ENCODE measurements at places on chromosomes 12 and 14. TPM values are rescaled to one million over a fixed set of nuclear protein-coding genes. Genes with fewer than 3 reads are reported as not detected.

GRCh38 chr14:24282736-24283135 lies 11.3 kb upstream of the RABGGTA start:
- no peak for DNase-seq

DNA sequence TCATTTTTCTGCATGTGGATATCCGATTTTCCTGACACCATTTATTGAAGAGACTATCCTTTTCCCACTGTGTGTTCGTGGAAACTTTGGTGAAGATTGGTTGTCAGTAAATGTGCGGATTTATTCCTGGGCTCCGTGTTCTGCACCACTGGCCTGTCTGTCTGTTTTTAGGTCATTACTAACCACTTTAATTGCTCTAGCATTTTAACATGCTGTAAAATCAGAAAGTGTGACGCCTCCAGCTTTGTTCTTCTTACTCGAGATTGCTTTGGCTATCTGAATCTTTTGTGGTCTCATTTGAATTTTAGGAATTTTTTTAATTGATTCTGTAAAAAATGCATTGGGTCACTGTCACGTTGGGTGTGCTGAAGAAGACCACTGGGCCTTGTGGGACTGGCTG lies 1458.7 kb downstream of the AACS start:
- DNase-seq: no peak

GRCh38 chr12:15336768-15337553 lies 14.7 kb downstream of the PTPRO start:
- DNase-seq: no peak

- DNase-seq: no peak
Observed at GRCh38 chr12:62205346-62205745, 54.9 kb upstream of the USP15 start.

DNA sequence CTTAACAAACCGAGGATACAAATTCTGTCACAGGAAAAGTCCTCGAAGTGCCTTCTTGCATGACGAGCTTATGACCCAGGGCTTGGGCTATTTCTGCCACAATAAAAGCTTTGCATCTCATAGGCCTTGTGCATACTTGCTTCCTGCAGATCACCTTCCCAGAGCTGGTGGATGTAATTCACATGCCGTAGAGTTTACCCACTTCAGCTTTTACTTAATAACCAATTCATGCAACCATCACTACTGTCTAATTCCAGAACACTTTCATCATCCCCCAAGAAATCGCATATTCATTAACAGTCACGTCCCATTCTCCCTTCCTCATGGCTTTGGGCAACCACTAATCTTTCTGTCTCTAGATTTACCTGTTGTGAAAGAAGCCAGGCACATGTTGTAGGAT lies 9.0 kb upstream of the BDKRB1 start:
- DNase-seq: no peak

- DNase-seq: no peak
Observed at GRCh38 chr14:90986510-90986909, 73.9 kb downstream of the RPS6KA5 start.

- DNase-seq: no peak
Observed at GRCh38 chr14:69443296-69443805, 41.2 kb upstream of the PLEKHD1 start.

DNA sequence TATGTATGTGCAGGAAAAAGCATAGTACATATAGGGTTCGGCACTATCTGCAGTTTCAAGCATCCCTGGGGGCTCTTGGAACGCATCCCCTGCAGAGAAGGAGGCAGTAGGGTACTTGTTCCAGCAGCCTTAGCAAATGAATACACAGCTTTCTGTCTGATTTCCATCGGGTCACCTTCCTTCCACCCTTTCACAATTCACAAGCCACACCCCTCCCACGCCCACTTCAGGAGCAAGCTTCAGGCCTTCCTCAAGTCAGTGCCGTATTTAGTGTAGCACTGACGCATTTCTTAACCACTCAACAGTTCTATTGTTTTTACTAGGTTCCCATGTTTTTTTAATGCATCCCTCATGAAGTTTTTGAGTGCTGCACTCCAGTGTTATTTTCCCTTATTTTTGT lies 64.2 kb downstream of the CLMN start:
- DNase-seq: no peak

Gene OASL
- 0.18 TPM for total RNA-seq

Gene MGAT4C
- total RNA-seq: 38.7 TPM

Gene SPATA7
- 71.0 TPM for total RNA-seq

Data from cerebellum (tissue), 4 donors.